ENCODE measurements at places on chromosomes 13 and 19. TPM values are rescaled to one million over a fixed set of nuclear protein-coding genes. Genes with fewer than 3 reads are reported as not detected.

GRCh38 chr19:3986260-3987041 is 1.2 kb upstream of the EEF2 start:
- DNase-seq = no peak

DNA sequence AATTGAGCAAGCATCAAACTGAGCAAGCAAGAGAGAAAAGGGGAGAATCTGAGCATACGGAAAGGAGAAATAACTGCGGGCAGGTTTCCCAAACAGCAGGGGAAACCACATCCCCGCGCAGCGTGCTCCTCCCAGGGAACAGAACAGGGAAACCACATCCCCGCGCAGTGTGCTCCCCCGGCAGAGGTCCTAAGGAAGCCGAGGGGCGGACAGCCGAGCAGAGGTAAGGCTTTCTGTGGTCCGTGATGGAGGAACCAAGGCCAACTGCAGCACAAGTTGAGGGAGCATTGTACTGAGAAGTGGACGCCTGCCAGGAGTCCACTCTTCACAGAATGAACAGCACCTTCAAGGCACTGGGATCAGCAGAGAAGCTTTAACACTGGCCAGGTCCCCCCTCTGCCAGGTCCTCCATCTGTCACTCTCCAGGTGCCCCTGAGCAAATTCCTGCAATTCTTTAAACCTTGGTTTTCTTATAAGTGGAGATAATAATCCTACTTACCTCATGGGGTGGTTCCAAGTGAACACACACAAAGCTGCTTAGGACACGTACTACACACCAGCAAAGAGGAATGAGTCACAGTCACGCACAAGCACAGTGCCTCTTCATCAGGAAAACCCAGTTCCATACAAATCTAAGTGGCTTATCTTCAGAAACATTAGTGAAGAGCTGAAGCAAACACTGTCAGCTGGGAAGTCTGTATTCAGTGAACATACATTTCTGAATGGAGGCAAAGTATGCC is 23.0 kb upstream of the LAMP1 start:
- no peak for DNase-seq

- no peak for DNase-seq
Observed at GRCh38 chr13:23749288-23749873, 139.8 kb downstream of the MIPEP start.

BICRA gene
- total RNA-seq = 14.4 TPM

GRCh38 chr13:25046274-25046984 is 49.5 kb upstream of the PABPC3 start:
- DNase-seq = peak; percentile 40

DNA sequence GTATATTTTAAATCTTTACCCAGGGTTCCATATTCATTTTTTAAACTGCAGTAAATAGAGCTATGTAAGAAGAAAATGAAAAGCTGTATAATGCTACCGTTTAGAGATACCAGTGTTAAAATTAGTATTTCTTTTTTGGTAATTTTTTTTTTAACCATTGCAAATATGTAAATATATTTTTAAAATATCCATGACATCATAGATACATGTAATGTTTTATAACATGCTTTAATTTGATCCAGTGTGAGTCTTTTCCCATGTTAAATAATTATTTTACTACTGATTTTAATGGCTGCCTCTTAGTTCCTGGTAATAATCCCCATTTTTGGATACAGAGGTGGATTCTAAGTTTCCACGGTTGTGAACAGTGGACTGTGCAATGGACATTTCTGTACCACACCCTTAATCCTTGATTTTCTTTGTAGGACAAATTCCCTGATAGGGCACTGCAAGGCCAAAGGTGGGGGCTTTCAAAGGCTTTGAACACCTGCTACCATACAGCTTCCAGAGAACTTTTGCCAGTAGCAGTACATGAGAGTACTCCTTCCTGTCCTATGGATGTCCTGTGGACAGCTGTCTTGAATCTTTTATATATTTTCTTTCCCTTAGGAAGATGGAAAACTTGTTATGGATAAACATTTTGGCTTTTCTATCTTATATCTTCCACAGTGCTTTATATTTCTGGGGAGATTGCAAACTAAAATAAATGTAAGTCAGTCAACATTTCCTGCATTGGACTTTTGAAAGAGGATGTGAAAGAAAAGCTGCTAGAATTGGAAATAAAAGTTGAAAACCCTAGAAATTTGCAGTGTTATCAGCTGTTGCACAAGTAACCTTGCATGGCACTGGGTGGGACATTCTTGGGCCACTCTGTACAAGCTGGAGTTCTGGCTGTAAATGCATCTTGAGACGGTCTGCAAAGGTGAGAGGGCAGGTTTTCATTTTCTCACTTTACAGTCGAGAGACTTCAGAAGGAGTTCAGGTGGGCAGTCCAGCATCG is 46.8 kb downstream of the ARHGEF7 start:
- DNase-seq = no peak

DNA sequence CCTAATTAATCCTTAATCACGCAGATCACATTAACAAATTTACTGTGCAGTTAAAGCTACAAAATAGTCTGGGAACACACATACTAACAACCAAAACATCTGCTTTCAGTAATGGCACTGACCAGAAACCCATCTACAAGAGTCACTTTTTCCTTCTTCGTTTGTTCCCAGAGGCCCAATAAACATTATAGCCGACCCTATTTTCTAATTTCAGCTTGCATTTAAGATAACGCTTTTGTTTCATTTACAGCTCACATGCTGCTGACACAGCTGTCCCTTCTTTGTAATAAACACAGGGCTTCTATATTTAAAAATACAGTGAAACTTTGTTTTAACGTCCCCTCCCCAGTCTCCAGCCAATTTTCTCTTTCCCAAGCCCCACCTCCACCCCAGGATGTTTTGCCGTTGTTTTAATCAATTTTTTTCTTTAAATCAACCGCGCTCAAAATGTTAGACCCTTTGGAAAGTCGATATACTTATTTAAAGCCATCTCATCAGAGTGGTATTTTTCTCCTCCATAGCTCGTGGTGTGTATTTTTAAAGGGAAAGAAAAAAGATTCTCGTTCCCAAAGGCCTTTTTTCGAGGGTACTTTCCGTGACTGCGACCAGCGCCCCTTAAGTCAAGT is 1.7 kb upstream of the WBP4 start:
- no peak for DNase-seq

ACTMAP gene
- 16.0 TPM for total RNA-seq

PLVAP gene
- total RNA-seq = 8.5 TPM

PSG2 gene
- total RNA-seq = not detected

DNA sequence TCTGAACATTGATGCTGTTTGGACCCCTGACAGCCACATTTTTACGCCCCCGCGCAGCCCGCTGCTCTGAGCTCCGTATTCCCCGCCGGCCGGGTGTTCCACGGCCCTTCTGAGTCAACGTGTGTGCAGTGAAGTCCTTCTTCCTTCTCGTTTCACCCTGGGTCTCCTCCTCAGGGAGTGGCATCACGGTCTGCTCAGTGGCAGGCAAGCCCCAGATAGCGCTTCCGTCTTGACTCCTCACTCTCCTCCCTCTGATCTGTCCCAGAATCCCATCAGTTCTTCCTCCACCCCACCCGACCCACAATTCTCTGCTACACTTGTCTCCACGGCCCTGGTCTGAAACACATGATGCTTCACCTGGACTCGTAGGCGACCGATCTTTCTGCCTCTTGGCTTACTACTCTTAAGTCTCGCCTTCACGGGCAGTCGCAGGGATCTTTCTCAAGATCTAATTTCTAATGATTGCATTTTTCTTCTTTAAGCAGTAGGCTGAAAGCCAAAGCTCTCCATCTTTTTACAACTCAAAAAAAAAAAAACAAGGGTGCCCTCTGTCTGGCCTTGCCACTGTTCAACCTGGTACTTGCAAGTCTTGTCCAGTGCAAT is 33.9 kb downstream of the CCNE1 start:
- DNase-seq = peak; percentile 79

AMH gene
- 4.8 TPM for total RNA-seq

ASPDH gene
- total RNA-seq = not detected

GRCh38 chr19:40279120-40279551 is 6.0 kb downstream of the AKT2 start:
- no peak for DNase-seq

GRCh38 chr13:40120288-40120687 is 464.8 kb downstream of the COG6 start:
- no peak for DNase-seq

- no peak for DNase-seq
Observed at GRCh38 chr13:26561651-26562511, 4.4 kb downstream of the WASF3 start.

- DNase-seq = no peak
Observed at GRCh38 chr13:62209529-62209928, 793.9 kb upstream of the PCDH20 start.

DNA sequence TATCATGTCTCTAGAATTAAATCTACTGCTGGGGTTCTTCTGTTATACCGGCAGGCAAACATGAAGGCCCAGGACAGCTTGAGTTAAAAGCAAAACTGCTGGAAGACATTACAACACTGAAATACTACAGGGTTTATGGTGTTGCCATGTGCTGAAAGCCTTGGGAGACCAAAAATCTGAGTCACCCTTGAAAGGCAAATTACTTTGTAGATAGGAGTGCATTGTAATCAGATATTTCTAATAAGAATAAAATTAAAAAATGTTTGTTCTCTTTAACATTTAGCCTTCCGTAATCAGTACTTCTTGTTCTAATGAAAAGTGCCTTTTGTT is 181.3 kb downstream of the PCDH9 start:
- no peak for DNase-seq

GJB6 gene
- not detected for total RNA-seq

DNA sequence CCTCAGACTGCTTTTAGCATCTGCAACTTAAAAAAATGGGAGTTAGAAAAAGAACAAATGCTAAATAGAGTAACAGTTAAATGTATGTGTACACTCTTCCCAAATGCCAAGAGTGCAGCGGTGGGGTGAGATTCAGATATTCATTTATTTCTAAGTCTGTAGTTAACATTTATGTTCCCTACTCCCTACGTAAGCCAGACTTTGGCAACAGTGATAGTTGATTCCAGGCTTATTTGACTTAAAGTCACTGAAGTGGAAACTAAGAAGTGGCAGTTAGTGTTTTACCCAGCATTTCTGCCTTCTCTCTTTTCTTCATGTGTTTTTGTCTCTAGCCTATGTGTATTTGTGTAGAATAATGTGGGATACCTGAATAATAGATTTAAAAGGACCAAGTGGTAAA is 4.5 kb downstream of the MIR17HG start:
- no peak for DNase-seq

GRCh38 chr19:16509141-16510061 is 13.2 kb downstream of the C19orf44 start:
- no peak for DNase-seq

GRCh38 chr13:44648392-44649103 is 72.4 kb upstream of the TSC22D1 start:
- DNase-seq = no peak

STX10 gene
- 110 TPM for total RNA-seq

GRCh38 chr13:48890391-48890790 is 85.3 kb upstream of the FNDC3A start:
- DNase-seq = no peak

DNA sequence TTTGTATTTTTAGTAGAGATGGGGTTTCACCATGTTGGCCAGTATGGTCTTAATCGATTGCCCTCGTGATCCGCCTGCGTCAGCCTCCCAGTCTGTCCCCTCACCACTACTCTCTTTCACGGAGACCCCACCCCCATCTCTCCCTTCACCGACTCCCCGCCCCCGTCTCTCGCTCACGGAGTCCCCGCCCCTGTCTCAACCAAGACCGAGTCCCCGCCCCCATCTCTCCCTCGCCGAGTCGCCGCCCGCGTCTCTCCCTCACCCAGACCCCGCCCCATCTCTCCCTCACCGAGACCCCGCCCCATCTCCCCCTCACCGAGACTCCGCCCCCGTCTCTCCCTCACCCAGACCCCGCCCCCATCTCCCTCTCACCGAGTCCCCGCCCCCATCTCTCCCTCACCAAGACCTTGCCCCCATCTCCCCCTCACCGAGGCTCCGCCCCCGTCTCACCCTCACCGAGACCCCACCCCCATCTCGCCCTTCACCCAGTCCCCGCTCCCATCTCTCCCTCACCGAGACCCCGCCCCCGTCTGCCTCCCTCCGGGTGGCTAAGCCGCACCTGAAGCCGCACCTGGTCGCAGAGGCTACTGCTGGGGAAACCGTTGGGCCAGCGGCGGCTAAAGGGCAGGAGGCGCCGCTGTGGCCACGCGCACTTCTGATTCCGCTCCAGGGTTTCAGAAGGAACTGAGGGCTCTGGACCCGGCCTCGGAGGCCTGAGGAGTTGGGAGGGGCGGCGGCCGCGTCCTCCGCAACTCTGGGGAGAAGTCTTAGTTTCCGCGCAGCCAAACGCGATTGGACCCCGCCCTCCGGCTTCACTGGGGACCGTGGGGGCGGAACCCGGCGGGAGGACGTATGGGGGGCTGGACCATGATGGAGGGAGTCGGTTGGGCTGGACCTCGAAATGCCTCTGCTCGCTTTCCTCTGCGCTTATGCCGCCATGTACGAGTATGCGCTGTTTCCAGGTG is 17.1 kb upstream of the ZNF846 start:
- DNase-seq = peak; percentile 96

DNA sequence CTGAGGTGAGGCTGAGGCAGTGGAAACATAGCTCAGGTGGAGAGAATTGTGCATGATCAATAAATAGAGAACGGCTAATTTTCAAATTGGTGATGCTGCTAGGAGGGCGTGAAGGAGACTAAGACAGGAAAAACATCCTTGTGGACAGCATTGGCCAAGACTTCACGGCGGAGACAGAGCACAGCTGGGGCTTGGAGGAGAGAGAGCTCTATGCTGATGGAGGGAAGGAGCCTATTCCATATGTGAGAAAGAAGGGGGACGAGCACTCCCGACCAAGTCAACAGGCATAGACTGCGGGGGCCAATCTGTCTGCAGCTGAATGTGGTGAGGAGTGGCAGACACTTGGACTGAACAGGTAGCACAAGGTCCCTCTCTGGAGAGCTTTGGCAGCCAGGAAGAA is 14.8 kb upstream of the SPATA13 start:
- DNase-seq = no peak

DNA sequence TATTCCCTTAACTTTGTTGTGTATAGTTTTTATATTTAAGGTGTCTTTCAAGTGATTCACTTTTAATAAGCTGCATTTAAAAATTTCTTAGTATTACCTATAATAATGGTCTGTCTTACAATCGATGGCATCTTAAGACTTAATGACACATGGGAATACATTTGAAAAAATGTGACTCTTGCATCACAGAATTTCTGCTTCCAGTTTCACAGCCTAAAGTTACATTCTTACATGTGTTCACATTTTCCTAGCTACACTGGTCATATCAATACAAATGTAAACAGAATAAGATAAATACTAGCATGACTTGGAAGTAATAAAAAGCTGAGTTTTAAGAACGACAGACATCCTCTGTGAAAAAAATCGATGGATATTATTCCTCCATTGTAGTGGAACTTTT is 1597.1 kb upstream of the MIR17HG start:
- DNase-seq = no peak

DNA sequence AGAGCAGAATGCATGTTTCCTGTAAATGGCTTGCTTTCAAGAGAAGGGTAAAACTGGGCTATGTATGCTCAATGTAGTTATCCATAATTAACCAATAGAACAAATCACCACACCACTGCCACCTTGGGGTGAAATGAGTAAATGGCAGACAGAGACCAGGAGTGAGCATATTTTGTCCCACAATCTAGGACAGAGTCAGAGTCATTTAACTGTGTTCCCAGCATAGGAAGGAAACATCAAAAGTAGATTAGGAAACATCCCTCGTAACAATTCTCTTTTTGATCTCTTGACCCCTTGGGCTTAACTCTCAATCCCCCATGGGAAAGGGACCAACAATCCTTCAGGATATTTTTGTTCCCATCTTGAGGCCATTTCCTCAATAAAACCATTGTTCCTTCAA is 224.8 kb downstream of the NHLRC3 start:
- no peak for DNase-seq

Measured in upper lobe of left lung (tissue), 6 donors.